ENCODE measurements at places on chromosomes 2 and 18.

GRCh38 chr2:37627710-37628109 lies 43.7 kb downstream of the CDC42EP3 start:
- peaks cover 2% of the 10 kb centered on the region for H3K27me3 ChIP-seq
- H3K4me3 ChIP-seq = no peak overlapping the region
- peaks cover 19% of the 10 kb centered on the region for H3K36me3 ChIP-seq
- no peak overlapping the region for H3K27ac ChIP-seq
- no peak for DNase-seq

DNA sequence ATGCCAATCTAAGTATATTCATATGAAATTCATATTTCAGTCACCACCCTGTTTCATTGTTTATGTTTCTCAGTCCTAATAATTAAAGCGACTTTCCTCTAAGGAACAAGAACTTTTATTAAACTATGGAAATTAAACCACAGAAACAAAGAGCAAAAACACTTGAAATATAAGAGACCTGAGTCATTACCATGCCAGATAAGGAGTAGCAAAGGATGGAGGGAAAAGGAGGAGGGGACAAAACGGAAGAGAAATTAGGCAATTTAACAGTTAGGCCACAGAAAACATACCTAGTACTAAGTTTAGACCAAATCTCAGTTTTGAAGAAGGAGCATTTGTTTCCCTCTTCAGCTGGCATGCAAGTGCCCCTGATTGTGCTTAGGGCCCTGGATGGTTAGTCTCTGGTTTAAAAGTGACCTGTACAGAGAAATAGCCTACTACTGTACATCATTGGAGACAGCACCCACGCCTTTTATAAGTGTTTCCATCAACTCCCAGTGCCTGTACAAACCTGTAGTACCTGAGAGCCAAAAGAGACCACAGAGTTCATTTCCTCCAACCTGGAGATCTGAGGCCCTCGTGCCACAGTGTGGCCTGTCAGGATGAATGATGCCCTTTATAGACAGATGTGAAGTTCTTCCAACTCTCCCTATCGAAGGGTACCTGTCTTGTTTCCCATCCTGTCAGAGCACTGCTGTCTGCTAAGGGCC lies 74.5 kb downstream of the SPATS2L start:
- H3K4me1 ChIP-seq = peaks cover 14% of the 10 kb centered on the region
- DNase-seq = no peak
- no peak overlapping the region for H3K4me3 ChIP-seq
- H3K27me3 ChIP-seq = no peaks in the 10 kb centered on the region
- no peak overlapping the region for H3K27ac ChIP-seq

GRCh38 chr18:45739268-45739667 lies 15.3 kb downstream of the SLC14A1 start:
- H3K4me1 ChIP-seq = no peaks in the 10 kb centered on the region
- no peak for DNase-seq

GRCh38 chr2:66547118-66547517 lies 112.2 kb downstream of the MEIS1 start:
- H3K4me3 ChIP-seq = no peak overlapping the region
- no peak for DNase-seq
- no peaks in the 10 kb centered on the region for H3K36me3 ChIP-seq
- peaks cover 2% of the 10 kb centered on the region for H3K27me3 ChIP-seq
- H3K27ac ChIP-seq = no peak overlapping the region

DNA sequence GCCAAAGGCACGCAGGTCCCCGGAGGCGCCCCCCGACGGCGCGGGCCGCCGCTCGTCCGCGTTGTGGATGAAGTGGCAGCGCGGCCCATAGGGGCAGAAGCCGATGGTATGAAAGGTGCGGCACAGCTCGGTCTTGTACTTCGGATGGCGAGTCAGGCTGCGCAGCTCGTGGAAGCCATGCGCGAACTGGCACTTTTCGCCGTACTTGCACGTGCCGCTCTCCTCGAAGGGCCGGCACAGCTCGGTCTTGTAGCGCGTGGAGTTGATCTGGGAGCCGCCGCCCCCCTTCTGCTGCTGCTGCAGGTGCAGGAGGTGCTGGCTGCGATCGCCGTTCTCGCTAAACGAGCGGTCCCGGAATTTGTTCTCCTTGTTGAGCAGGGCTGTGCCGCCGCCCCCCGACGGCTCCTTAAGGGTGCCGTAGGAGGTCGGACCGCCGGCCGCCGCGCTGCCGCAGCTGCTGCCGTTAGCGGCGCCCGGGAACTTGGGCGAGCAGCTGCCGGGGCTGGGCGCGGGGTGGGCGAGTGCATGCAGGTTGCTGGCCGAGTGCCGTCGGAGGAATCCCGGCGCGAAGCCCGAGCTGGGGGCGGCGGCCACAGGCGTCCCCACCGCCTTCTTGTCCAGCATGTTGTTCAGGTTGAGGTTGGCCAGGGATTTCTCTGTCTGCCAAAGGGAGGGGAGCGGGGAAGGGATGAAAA lies 1.2 kb downstream of the ZFP36L2 start:
- peak; percentile 72 for DNase-seq
- peak overlapping the region; percentile 95 for H3K27ac ChIP-seq
- H3K4me3 ChIP-seq = peak overlapping the region; percentile 98
- peaks cover 47% of the 10 kb centered on the region for H3K36me3 ChIP-seq

DNA sequence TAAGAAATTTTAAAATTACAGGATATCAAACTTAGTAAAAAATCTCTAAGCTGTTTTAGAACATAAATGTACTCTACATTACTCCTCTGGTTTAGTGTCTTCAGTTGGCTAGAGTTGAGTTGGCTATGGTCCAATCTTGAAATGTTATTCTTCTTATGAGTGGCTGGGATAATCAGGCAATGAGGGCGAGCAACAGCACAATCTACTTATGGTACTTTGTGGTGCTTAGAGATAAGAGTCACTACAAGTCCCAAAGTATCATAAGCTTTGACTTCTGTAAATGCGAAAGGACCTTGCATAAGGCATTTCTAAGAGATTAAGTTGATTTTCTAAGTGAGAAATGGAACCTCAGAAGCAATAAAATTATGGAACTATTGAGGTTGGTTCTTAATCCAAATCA lies 361.7 kb downstream of the GPD2 start:
- no peak for DNase-seq
- no peaks in the 10 kb centered on the region for H3K4me1 ChIP-seq
- no peaks in the 10 kb centered on the region for H3K27me3 ChIP-seq

- H3K36me3 ChIP-seq = peaks cover 28% of the 10 kb centered on the region
- H3K27me3 ChIP-seq = no peaks in the 10 kb centered on the region
- no peak overlapping the region for H3K4me3 ChIP-seq
- H3K27ac ChIP-seq = no peak overlapping the region
These were observed 143.4 kb upstream of the SMAD7 start for GRCh38 chr18:49094136-49094535.

GRCh38 chr2:239722760-239723470 lies 302.2 kb downstream of the NDUFA10 start:
- H3K27ac ChIP-seq = no peak overlapping the region
- H3K27me3 ChIP-seq = no peaks in the 10 kb centered on the region
- H3K36me3 ChIP-seq = no peaks in the 10 kb centered on the region
- H3K4me1 ChIP-seq = no peaks in the 10 kb centered on the region
- no peak for DNase-seq
- no peak overlapping the region for H3K4me3 ChIP-seq

DNA sequence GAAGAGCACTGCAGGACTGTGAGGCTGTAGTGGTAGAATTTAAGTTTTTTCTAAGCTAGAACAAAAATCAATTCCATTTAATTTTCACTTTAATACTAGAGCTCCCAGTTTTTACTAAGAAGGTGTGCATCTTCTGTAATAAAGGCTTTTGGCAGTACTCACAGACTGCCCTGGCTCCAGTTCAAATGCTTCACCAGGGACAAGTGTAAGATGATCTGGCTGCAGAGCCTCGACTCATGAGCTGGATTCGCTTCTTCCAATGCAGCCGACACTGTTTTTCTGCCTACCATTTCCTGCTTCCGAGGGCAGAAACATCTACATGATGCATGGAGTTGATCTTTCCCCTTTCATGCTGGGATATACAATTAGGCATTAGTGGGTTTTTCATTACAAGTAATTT lies 87.0 kb downstream of the FARSB start:
- DNase-seq = no peak
- H3K27me3 ChIP-seq = no peaks in the 10 kb centered on the region
- H3K4me1 ChIP-seq = no peaks in the 10 kb centered on the region
- H3K36me3 ChIP-seq = peaks cover 62% of the 10 kb centered on the region

- DNase-seq = no peak
- no peaks in the 10 kb centered on the region for H3K4me1 ChIP-seq
- H3K27ac ChIP-seq = no peak overlapping the region
- peaks cover 1% of the 10 kb centered on the region for H3K27me3 ChIP-seq
- H3K36me3 ChIP-seq = no peaks in the 10 kb centered on the region
These were observed 848.8 kb downstream of the TDRD15 start for GRCh38 chr2:21972586-21972985.

- no peak overlapping the region for H3K4me3 ChIP-seq
- H3K4me1 ChIP-seq = peaks cover 3% of the 10 kb centered on the region
- peaks cover 21% of the 10 kb centered on the region for H3K27me3 ChIP-seq
- no peak overlapping the region for H3K27ac ChIP-seq
- DNase-seq = no peak
- H3K36me3 ChIP-seq = no peaks in the 10 kb centered on the region
These were observed 5.6 kb downstream of the QPCT start for GRCh38 chr2:37350034-37350433.

DNA sequence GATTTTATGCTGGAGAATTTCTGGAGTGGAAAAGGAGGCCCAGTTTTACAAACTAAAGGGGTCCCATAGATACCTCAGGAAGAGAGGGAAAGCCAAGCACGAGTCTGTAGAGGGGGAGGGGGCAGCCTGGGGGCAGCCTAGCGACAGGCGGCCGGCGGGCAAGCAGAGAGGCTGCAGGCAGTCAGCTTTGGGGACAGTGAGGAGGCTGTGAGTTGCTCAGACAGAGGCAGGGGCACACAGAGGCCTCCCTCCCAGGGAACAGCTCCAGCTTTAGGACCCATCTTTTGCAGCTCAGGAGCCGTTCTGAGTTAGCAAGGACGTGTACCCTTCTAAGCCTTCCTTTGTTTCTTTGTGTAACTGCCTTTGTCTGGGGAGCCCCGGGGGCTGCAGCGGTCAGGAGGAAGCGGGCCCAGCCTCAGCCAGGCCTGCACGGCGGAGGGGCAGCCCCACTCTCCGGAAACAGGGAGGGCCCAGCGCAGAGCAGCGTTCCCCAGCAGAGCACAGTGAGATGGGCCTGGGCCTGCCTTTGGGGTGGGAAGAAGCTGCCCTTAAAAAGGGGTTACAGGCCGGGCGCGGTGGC lies 41.1 kb upstream of the RALBP1 start:
- H3K27ac ChIP-seq = no peak overlapping the region
- H3K4me3 ChIP-seq = peak overlapping the region; percentile 33
- H3K36me3 ChIP-seq = no peaks in the 10 kb centered on the region
- peaks cover 12% of the 10 kb centered on the region for H3K4me1 ChIP-seq
- peak; percentile 2 for DNase-seq

GRCh38 chr18:62485684-62486083 lies 37.1 kb upstream of the ZCCHC2 start:
- H3K4me1 ChIP-seq = no peaks in the 10 kb centered on the region
- H3K27me3 ChIP-seq = peaks cover 9% of the 10 kb centered on the region
- no peaks in the 10 kb centered on the region for H3K36me3 ChIP-seq
- no peak overlapping the region for H3K4me3 ChIP-seq
- no peak for DNase-seq

- H3K4me1 ChIP-seq = no peaks in the 10 kb centered on the region
- peaks cover 3% of the 10 kb centered on the region for H3K27me3 ChIP-seq
- no peak overlapping the region for H3K4me3 ChIP-seq
- no peak overlapping the region for H3K27ac ChIP-seq
- H3K36me3 ChIP-seq = peaks cover 53% of the 10 kb centered on the region
These were observed 89.2 kb upstream of the CD226 start for GRCh38 chr18:70036771-70037347.

DNA sequence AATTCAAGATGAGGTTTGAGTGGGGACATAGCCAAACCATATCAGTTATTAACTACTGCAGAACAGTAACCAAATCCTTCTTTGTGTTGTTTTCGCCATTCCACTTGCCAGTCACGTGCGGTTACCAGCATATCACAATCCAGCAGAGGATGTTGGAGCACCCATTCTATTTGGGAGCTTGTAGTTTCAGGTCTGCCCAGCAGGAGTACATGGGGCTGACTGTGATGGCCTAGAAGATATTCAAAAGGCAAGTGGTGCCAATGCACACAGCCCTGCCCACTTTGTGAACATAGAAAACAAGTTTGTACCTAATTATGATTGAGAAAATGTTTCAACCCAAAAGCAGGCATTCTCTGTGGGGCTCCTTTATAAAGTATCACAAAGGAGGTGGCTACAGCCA lies 57.0 kb downstream of the ZNF519 start:
- no peak for DNase-seq
- no peak overlapping the region for H3K4me3 ChIP-seq

- H3K4me3 ChIP-seq = no peak overlapping the region
- no peaks in the 10 kb centered on the region for H3K27me3 ChIP-seq
- H3K4me1 ChIP-seq = peaks cover 25% of the 10 kb centered on the region
- no peak overlapping the region for H3K27ac ChIP-seq
- no peak for DNase-seq
- peaks cover 20% of the 10 kb centered on the region for H3K36me3 ChIP-seq
These were observed 32.8 kb upstream of the CD226 start for GRCh38 chr18:69980509-69980908.

GRCh38 chr18:9928646-9929259 lies 14.9 kb downstream of the VAPA start:
- no peak overlapping the region for H3K4me3 ChIP-seq
- no peaks in the 10 kb centered on the region for H3K36me3 ChIP-seq
- H3K27ac ChIP-seq = no peak overlapping the region

GRCh38 chr2:53174539-53174938 lies 593.1 kb upstream of the CHAC2 start:
- no peak overlapping the region for H3K27ac ChIP-seq
- no peak for DNase-seq
- no peaks in the 10 kb centered on the region for H3K4me1 ChIP-seq
- H3K27me3 ChIP-seq = no peaks in the 10 kb centered on the region
- H3K4me3 ChIP-seq = no peak overlapping the region

DNA sequence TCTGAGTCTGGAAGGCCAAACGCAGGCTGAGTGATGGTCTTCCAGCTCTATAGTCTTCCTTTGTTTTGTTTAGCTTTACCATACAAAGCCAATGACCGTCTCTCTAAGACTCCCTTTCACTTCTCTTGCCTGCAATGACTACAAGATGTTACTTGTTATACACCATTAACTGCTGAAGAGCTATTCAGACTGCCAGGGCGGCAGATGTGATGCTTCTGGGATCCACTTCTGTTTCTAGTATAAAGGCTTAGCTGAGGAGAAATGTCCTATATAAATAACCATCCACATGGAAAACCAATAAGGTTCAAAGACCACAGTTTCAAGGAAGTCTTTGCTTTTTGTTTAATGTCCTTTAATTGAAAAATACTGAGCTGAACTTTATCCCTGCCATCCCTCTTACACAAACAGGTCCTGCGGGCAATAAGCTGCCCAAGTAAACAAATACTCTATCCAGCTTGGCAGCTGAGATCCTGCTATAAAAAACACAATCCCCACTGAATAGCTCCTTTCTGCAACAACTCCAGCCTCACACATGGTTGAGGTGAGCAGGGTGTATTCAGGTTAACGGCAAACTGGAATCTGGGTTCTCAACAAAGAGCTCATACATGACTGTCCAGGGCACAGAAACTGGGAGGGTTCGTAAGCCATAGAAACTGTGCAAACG lies 124.6 kb downstream of the VIT start:
- H3K4me1 ChIP-seq = peaks cover 12% of the 10 kb centered on the region
- no peak overlapping the region for H3K27ac ChIP-seq
- H3K36me3 ChIP-seq = peaks cover 13% of the 10 kb centered on the region
- peaks cover 5% of the 10 kb centered on the region for H3K27me3 ChIP-seq
- no peak for DNase-seq

- no peak overlapping the region for H3K4me3 ChIP-seq
- no peak for DNase-seq
- no peaks in the 10 kb centered on the region for H3K4me1 ChIP-seq
These were observed 345.5 kb downstream of the ERBB4 start for GRCh38 chr2:212193056-212193455.

Measured in immature natural killer cell (primary cell).